ENCODE measurements at places on chromosomes 13 and 19. TPM values are rescaled to one million over a fixed set of nuclear protein-coding genes. Genes with fewer than 3 reads are reported as not detected.

Gene TNFSF9
- total RNA-seq, result 18.5 TPM

Gene RFPL4A
- not detected for total RNA-seq

Gene CACNA1A
- total RNA-seq, result 1.4 TPM

Gene SLC17A7
- total RNA-seq, result 0.55 TPM

Gene KPTN
- total RNA-seq, result 13.3 TPM

Data from activated CD8-positive, alpha-beta memory T cell treated with anti-CD3 and anti-CD28 coated beads, Interleukin-2, amount 10 ng/mL, durations not matched to agents 7 days and 5 days (primary cell).